Activated CD8-positive, alpha-beta memory T cell treated with anti-CD3 and anti-CD28 coated beads, Interleukin-2, amount 50 U/mL, for 48 hours (primary cell): ENCODE measurements at places on chromosomes 3 and 15.

DNA sequence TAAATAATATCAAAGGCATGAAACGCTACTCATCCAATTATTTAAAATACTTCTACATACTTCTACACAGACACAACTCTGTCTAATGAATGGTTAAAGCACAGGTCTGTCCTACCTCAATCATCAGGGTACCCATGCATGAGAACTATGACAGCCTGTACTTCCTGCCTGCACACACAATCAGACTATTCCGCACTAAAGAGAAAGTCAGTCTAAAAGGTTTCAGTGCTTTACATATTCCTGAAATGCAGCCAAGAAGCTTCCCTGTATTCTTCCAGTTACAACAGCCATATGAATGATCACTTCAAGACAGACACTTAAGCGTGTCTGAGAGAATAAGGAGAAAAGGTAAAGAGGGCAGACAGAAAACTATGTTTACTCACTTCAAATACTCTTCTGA is 58.8 kb downstream of the TUBGCP4 start:
- no peak for DNase-seq

GRCh38 chr3:117557464-117558090 is 848.0 kb downstream of the TUSC7 start:
- no peak for DNase-seq

GRCh38 chr15:50116477-50116876 is 2.6 kb downstream of the ATP8B4 start:
- DNase-seq, result no peak

- no peak for DNase-seq
These were observed 382.5 kb upstream of the CBLB start for GRCh38 chr3:106251160-106251892.

- no peak for DNase-seq
These were observed 36.2 kb upstream of the SEC13 start for GRCh38 chr3:10357095-10357494.

DNA sequence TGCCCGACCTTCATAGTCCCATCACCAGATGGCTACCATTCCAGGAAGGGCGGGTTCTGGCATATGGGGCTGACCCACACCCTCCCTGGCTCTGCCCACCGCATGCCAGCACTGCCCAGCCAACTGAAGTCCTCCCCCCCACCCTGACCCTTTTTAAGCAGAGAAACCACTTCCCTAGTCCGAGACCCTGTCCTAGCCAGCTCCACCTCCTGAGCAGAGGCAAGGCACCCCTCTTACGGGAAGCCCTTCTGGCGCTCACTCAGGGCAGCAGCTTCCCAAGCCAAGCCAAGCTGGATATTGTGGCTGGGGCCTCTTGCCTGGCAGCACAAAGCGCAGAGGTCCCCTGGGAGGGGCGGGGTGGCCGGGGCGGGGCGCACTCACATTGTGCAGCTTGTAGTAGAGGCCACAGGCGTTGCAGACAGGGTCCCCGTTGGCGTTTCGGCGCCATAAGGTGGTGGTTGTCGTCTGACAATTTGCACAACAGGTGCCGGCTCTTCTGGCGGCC is 11.5 kb downstream of the GATA2 start:
- DNase-seq, result no peak

DNA sequence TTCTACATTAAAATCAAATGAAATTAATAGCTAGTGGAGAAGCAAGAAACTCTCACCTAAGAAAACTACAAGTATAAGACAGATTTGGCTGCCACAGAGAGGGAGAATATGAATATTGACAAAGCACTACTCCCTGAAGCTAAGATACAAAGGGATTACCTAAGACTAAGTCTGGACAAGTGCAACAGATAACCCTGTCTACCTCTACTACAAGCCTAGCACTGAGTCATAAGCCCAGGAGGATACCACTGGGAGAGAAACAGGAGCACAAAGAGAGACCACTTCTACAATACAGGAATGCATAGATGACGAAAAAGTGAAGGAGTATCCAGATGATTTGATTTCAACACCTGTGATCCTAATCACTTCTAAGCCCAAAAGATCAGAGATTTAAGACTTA is 10.4 kb downstream of the ATP13A4 start:
- DNase-seq, result no peak

DNA sequence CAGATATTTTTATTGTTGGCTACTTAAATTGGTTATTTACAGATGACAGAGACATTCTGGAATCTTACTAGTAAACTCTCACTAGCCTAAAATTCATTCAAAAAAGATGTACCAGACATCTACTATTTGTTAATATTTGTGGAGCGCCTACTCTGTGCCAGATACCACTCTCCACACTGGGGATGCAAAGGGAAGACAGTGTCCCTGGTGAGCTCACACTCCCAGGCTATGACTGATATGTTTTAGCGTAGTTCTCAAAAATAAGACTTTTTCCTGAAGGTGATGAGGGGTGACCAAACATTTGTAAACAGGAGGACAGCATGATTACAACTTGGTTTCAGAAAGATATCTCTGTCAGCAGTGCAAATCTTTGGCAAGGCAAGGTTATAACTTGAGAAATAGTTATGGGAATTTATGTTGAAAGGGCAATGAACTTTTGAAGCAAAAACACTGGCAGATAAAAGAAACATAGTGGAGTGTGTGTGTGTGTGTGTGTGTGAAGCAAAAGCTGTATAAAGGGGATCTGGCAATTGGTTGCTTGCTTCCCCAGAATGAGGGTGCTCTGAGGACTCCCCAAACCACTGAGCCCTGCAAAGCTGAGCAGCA is 51.2 kb downstream of the HACD2 start:
- DNase-seq, result no peak

GRCh38 chr15:30041868-30042267 is 40.9 kb upstream of the GOLGA8J start:
- DNase-seq, result no peak

DNA sequence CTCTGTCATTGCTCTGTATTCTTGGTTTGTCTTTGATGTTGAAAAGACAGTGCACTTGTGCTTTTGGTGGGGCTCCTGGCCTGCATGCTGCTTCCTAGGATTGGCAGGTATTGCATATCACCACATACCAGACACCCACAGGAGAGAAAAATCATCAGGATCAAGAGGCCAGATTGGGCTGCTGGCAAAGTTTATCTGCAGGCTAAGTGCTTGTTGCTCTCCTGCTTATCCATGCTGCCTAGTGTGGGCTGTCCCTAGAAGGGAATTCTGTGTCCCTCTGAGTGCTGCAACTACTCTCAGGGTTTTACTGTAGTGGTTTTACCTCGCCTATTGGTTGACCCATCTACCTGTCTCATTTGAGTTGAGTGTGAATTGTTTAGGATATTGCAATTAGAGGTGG is 833 bp upstream of the SLC22A13 start:
- DNase-seq, result no peak

DNA sequence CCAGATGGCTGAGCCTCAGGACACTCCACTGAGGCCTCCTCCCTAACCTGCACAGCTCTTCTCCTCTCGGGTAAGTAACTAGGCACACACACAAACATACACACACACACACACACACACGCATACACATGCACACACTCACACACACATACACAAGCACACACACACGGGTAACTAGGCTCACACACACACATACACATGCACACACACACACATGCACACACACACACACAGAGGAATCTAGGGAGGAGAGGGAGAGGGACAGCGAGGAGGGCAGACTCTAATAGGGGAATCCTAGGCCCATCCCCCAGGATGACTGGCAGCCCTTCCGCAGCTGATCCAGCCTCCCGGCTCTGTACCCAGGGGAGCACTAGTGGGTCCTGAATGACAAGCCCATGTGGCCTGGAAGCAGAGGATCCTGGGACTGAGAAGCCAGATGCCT is 177.4 kb upstream of the LINGO1 start:
- no peak for DNase-seq

DNA sequence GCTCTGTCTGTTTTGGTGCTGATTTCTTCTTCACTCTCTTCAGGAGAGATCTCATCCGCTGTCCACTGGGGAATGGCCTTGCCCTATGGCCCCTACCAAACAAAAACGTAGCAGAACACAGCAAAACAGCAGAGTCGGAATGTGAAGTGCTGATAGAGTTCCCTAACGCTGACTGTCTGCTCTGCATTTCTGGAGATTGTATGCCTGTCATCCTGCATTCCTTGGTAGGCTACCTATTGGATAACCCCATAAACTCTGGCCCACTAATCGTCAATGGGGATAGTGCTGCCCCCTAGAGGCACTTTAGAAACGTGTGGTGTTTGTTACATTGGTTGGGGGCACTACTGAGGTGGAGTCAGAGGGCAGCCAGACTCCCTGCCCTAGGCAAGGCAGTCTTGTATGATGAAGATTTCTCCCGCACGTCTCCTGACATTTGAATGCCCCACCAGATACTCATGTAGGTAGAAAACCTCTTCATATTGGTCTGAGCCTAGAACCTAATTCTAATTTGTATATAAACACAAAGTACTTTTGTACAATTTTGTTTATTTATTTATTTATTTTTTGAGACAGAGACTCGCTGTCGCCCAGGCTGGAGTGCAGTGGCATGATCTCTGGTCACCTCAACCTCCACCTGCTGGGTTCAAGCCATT is 15.6 kb upstream of the MAGEF1 start:
- DNase-seq, result peak; percentile 65

- no peak for DNase-seq
These were observed 113.2 kb downstream of the RTP4 start for GRCh38 chr3:187481426-187481825.

GRCh38 chr15:79682285-79682684 is 214.5 kb downstream of the MTHFS start:
- DNase-seq, result no peak

GRCh38 chr3:31307131-31307785 is 225.5 kb upstream of the STT3B start:
- DNase-seq, result no peak

GRCh38 chr3:195058336-195059005 is 212.5 kb downstream of the XXYLT1 start:
- no peak for DNase-seq

- DNase-seq, result no peak
These were observed 31.2 kb downstream of the ZPLD1 start for GRCh38 chr3:102466001-102466400.

GRCh38 chr15:64599716-64600115 is 139.3 kb downstream of the ZNF609 start:
- DNase-seq, result peak; percentile 26

DNA sequence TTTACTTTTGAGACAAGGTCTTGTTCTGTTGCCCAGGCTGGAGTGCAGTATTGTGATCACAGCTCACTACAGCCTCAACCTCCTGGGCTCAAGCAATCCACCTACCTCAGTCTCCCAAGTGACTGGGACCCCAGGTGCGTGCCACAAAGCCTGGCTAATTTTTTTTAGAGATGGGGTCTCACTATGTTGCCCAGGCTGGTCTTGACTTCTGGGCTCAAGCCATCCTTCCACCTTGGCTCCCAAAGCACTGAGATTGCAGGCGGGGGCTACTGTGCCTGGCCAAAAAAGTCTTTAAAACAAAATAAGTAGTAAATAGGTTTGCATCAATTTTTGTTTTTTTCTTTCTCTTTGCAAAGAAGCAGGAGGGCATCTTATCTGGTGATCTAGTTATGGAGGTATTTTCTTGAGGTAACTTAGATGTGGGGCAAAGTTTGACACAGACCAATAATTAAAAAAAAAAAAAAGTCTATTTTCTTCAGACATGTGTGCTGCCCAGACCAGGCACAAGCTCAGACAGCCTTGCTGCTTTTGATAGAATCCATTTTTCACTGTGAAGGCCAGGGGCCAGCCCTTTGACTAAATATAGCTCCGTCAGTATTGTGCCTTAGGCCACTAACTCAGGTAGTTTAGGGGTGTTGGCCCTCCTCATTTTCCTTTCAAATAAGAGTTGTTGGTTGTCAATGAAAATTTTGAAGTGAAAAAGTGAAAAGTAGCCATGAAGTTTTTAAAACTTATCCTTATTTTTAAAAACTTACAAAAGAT is 2.5 kb downstream of the ARL6IP5 start:
- no peak for DNase-seq

- DNase-seq, result no peak
These were observed 93.2 kb downstream of the TMEM212 start for GRCh38 chr3:171936191-171936841.

DNA sequence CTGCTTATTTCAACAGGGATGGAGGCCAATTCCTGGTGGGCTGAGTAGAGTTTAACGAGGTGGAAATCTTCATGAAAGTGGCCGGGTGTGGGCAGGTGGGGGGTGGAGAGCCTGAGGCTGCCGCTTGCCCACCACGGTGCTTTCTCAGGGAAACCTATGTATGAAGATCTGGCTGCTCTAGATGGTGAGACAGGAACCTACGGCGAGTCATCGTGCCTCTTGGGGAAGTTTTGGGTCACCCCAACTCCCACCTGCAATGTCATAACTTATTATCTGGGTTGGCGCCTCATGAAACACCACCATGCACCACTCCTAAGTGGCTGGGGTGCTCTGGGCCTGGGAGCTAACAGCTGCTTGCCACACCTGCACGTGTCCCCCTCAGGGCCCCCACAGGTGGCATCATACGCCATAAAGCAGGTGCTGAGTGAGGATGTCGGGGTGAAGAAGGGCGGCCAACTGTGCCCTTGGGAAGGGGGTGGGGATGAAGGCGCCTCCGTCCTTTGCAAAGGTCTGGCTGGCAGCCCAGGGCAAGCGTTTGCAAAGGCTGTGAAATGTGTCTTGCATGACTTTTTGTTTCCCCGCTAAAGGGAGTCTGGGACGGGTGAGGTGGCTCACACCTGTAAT is 27.9 kb upstream of the SNRPA1 start:
- DNase-seq, result no peak

- DNase-seq, result no peak
These were observed 114.0 kb upstream of the ALDH1A3 start for GRCh38 chr15:100765467-100766241.

- no peak for DNase-seq
These were observed 5.6 kb upstream of the RPP25 start for GRCh38 chr15:74962219-74962618.

GRCh38 chr3:462851-463250 is 266.3 kb downstream of the CHL1 start:
- no peak for DNase-seq

- no peak for DNase-seq
These were observed 35.7 kb downstream of the PYGO1 start for GRCh38 chr15:55552451-55552850.

DNA sequence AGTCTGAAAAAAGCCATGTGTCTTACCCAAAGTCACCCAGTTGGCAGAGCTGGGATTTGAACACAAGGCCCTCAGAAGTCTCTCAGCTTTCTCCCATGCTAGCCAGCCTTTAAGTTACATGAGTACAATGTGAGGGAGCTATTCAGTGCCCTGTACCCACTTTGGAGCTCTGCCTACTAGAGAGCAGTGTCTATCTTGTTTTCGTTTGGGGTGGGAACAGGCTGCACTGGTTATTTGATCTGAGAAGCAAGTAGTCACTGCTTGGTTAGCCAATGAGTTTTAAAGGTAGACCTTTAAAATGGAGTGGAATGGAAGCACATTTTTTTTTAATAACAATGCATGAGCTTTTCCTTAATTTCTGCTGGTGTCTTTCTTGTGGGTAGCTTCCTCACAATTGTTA is 231.1 kb upstream of the BHLHE40 start:
- DNase-seq, result no peak

- DNase-seq, result peak; percentile 60
These were observed 758 bp upstream of the SNX33 start for GRCh38 chr15:75646944-75647364.

GRCh38 chr3:138433892-138434275 is 532 bp upstream of the ESYT3 start:
- no peak for DNase-seq

- DNase-seq, result no peak
These were observed 205.5 kb downstream of the STAG1 start for GRCh38 chr3:136546720-136547119.
